ENCODE measurements at places on chromosomes 11 and 22.
A peak's percentile ranks its signal among the peaks of the same experiment; 100 is the strongest.

- no peak for DNase-seq
Observed at GRCh38 chr22:38213319-38213989, 11.7 kb downstream of the MAFF start.

DNA sequence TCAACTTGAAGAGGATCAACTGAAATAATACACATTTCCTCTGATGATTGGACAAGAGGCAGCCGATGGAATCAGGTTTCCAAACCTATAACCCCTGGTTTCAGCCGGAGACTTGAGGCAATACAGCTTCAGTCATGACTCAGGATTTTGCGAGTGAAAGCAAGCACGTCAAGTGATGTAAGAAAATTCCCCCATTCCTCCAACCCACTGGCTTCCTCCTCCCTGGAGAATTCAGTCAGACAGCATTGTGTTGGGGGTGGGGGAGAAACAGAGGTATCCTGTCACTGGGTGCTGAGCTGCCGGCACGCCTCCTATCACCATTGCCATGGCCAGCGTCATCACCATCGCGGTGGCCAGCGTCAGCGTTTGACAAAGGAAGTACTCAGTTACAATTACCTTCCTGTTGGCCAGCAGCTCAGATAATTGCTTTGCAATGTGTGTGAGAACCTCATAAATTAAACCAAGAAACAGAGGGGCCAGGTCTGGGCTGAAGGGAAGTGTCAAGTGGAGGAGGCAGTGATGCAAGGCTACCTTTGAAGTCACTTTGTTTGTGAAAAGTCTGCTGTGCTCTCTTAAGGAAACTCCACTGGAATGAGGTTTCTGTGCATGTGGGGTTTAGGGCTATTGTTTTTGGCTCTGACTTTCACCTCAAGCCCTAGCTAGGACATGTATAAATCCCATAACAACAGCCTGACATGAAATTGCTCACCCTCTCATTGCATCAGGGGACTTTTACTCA, 50.2 kb downstream of the LIF start:
- DNase-seq = no peak

DNA sequence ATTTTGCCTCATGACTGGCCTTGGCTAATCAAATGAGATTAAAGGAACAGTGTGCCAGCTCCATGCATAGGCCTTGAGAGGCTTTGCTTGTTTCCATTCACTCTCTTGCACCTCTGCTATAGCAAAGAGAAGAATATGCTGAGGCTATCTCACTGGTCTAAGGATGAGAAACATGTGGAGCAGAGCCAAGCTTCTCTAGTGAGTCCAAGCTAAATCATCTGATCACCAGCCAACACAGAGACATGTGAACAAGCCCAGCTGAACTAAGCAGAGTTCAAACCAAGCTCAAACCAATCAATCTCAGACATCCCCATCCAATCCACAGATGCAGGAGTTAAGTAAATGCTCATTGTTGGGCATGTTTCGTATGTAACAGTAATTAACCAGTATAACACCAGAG, 69.4 kb upstream of the API5 start:
- no peak for DNase-seq

DNA sequence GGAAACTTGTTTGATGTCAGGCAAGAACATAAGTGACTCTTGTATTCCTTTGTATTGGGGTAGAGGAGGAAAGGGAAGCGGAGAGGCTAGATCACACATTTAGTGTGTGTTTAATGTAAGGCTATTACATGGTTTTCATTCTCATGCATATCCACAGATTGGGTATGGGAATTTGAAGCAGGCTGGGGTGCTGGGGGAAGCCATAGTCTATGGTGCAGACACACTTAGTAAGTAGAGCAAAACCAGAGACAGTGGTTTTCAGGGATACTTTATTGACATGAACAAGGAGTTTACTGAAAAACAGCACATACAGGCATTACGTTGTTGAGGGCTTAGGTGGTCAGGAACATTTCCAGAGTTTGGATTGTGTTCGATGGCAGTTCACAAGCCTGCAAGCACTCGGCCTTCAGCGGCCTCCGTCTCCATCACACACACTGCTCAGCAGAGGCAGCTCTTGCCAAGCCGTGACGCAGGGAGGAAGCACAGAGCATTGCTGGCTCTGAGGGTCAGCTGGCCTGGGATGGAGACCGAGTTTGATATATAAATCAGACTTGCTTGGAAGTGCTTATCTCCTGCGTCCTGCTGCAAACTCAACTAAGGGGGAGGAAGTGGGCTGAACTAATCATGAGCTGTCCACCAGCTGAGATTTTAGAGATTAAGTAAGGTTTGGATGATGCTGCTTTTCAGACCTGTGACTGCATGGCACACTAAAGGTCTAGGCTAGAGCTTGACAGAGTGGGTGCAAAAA, 25.3 kb downstream of the SCN3B start:
- DNase-seq = peak; percentile 22

DNA sequence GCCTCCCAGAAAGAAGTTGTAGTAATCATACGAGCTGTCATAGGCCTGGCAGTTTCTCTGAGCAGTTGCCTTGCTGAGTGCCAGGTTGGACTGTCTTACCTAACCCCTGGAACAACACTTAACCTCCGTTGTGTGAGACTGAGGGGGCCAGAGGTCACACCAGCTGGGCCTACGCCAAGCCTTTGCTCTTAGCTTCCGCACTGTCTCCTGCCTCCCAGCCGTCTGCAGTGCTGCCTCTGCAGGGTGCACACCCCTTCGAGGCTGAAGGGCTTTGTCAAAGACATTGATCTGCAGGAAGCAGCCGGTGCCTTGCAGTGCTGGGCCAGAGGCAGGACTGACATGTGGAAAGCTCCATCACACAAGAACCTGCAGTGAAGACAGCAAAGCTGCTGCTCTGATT, 16.7 kb downstream of the TAB1 start:
- no peak for DNase-seq

- DNase-seq = no peak
Observed at GRCh38 chr22:31250740-31251600, 38.9 kb downstream of the LIMK2 start.

DNA sequence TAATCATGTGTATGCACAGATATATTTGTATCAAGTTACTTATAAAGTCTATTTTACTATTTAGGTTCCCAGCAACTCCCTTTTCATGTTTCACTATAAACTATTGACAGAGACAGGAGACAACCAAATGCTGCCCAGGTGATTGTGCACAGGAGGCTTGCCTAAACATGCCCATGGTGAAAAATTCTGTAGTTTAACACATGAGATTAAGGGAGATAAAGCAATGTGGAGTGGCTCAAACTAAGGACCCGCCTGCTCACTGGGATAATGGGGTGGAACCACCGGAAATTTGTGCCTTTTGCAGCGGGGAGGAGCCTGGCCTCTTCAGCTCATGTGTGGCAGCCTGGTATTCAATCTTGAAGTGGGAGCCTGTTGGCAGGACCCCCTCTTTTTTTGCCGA, 459.5 kb upstream of the CNTN5 start:
- no peak for DNase-seq

- DNase-seq = no peak
Observed at GRCh38 chr22:46251266-46251665, 1.2 kb upstream of the CDPF1 start.

DNA sequence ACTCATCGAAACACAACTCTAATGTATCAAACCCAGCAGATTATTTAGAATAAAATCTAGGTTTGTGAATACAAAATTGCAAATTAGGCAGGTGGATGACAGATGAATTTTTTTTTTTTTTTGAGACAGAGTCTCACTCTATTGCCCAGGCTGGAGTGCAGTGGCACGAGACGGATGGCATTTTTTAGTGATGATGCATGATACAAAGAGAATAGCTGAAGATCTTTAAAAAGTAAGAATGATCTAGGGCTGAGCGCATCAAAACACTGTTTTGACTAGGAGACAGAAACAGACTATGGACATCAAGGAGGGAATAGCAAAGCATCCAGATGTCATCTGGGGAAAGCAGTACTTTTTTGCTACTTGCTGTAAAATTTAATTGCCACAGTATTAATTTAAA, 63.8 kb downstream of the IMMP1L start:
- DNase-seq = no peak

DNA sequence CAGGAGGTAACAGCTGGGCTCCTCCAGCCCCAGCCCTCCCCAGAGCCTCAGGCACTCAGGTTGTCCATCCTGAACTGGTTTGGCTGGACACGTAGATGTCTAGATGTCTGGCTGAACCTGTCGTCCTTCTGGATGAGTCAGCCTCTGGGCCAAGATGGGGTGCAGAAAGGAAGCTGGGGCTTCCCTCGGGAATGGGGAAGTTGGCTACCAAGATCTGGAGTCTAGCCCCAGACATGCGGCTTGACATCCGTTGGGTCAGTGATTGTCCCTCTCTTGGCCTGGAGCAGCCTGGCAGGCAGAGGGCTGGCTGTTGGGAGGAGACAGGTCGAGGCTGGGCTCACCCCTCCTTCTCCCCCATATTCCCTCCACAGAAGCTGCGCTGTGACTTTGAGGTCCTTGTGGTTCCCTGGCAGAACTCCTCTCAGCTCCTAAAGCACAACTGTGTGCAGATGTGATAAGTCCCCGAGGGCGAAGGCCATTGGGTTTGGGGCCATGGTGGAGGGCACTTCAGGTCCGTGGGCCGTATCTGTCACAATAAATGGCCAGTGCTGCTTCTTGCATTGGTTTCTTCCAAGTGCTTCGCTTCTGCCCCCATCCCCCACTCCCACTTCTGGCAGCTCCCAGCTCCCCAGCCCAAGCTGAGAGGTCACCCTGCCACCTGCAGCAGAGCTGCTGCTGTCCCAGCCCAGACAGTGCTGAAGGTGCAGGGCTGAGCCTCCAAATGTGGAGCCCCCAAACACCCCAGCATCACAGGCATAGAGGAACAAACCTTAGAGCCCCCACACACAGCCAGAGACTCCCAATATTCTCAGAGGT, 1.3 kb downstream of the CST6 start:
- DNase-seq = no peak

- no peak for DNase-seq
Observed at GRCh38 chr11:69999721-70000120, 78.4 kb upstream of the ANO1 start.

DNA sequence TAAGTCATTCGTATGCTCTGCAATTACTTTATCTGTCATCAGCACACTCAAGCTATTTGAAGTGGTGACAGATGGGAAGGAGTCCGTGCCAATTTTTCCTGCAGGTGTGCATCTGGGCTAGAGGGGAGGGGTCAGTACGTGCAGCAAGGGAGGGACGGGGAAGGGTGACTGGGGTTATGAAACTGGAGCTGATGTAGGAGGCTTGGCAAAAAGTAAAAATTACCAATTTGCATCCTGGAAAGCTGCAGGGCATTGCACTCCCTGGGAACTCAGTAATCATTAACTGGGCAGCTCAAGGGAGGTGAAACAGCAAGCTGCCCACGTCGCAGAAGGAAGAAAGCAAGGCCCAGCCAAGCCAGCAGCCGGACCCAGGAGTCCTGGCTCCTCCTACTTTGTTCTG, 87.1 kb upstream of the TMEM45B start:
- DNase-seq = no peak

- DNase-seq = no peak
Observed at GRCh38 chr22:41350087-41350486, 31.7 kb upstream of the TEF start.

DNA sequence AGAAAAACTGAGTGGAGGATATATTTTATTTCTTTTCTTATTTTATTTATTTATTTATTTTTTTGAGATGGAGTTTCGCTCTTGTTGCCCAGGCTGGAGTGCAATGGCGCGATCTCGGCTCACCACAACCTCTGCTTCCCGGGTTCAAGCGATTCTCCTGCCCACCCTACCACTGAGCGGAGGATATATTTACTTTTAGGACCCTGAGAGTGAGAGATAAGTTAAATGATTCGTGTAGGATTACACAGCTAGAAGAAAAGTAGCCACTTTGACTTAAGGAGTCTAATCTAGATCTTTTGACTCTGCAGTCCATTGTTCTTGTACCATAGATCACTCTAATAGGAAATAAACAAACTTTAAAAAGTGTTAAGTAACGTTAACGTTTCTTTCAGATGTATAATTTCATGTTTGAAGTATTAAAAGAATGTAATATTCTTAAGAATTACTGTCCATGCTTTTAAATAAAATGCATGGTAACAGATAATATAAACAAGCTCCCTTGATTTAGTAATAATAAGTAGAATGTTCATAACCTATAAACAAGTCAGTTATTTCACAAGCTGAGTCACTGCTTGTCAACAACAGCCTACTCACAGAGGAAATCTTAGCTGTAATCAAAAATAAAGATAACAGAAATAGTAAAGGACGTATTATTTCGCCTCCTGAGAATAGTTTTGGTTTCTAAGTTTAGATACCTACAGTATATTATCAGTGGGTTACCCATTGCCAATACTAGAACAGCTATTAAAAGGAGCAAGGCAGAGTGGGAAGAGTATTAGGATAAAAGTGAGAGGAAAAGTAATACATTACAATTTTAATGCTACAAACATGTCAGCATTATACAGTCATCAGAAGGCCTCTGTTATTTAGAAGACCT, 18.6 kb downstream of the USP47 start:
- no peak for DNase-seq

- no peak for DNase-seq
Observed at GRCh38 chr11:81892770-81893635, 840.7 kb downstream of the FAM181B start.

DNA sequence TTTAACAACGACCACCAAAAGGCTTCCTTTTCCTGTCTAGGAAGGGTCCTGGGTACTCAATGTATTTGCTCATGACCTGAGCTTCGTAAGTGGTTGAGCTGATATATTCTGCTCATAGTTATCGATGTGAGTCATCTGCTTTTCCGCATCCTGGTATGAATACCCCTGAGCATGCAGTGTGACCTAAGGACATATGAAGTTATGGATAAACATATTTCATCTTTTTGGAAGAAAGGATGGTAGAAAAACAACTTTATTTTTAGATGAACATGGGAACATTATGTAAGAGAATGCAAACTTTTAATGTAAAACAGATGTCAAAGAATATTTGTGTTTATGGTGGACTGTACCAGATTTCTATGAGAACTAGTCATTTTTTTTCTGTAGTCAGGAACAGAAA, 28.4 kb downstream of the TRPC6 start:
- DNase-seq = no peak

- DNase-seq = no peak
Observed at GRCh38 chr22:43425976-43426785, 14.4 kb downstream of the MPPED1 start.

GRCh38 chr11:124922831-124923230, 3.8 kb downstream of the HEPN1 start:
- DNase-seq = no peak

- DNase-seq = no peak
Observed at GRCh38 chr11:78869293-78869692, 294.6 kb upstream of the NARS2 start.

DNA sequence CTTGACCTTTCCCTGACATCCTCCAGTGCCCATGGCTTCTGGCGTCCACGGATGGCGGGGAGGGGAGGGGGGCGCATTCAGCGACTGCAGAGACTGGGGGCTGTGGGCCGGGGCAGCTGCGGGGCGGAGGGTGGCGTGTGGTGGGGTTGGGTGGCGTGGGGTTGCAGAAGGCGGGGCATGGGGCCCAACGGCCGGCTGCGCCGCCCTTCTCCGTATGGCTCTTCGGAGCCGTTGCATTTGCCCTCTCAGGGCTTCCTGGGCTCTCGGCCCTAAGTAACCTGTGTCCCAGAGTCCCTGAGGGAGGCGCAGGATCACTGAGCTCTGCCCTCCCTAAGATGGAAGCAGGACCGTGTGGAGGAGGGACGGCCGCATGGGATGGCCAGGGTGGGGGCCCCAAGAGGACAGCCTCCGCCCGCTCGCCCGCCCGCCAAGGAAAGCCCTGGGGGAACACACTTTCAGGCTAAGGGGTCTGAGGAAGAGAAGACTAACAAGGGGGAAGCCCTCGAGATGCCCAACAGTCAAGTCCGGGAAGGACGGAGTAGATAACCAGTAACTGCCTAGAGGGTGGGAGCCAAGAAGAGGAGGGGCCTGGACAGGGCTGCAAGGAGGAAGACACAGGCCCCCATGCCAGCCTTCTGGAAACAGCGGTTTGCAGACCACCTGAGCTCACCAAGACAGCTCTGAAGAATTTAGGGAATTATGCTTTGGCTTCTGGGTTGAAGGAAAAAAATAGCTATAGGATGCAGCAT, 9.2 kb upstream of the AIFM3 start:
- peak; percentile 79 for DNase-seq
